ENCODE measurements at places on chromosomes 1 and 21. TPM values are rescaled to one million over a fixed set of nuclear protein-coding genes. Genes with fewer than 3 reads are reported as not detected.

The AMPD2 gene
- 51.2 TPM for total RNA-seq

The CCDC24 gene
- total RNA-seq = 4.4 TPM

The CD1E gene
- not detected for total RNA-seq

The SEC16B gene
- total RNA-seq = 0.96 TPM

The SMIM34 gene
- 0.14 TPM for total RNA-seq

The PUM1 gene
- 78.1 TPM for total RNA-seq

The ARID1A gene
- 63.1 TPM for total RNA-seq

The NBPF10 gene
- 1.4 TPM for total RNA-seq

The KRTAP19-2 gene
- total RNA-seq = not detected

The ZNF678 gene
- 7.6 TPM for total RNA-seq

The KIF1B gene
- 33.9 TPM for total RNA-seq

The APOBEC4 gene
- total RNA-seq = not detected

Measured in kidney epithelial cell (primary cell).